ENCODE measurements at places on chromosomes 3 and 15.

DNA sequence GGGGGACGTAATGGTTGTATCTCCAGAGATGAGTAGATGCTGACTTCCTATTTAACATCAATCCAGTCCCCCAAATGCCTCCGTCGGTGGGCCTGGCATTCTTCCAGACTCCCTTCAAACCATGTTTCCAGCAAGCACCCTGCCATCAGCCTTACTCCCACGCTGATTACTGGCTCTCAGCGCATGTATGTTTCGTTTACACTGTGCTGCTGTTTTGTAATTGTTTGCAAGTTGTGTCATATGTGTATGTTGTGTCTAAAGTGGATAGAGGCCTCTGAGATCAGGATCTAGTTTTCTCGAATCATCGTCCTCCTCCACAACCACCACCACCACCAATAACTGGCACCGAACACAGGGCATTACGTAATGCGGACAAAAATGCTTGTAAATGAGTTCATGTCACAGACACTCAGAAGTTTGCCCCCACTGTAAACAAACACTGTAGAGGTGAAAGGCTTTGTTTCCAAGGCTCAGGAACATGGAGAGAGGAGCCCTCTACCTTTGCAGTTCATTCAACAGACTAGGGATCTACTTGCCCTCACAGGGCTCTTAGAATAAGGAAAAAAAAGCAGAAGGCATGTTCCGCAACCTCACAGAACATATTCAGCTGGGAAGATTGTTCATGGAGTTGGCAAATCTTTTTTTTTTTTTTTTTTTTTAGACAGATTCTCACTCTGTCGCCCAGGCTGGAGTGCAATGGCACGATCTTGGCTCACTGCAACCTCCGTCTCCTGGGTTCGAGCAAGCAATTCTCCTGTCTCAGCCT is 46.1 kb upstream of the SEMA4B start:
- DNase-seq = peak; percentile 58

DNA sequence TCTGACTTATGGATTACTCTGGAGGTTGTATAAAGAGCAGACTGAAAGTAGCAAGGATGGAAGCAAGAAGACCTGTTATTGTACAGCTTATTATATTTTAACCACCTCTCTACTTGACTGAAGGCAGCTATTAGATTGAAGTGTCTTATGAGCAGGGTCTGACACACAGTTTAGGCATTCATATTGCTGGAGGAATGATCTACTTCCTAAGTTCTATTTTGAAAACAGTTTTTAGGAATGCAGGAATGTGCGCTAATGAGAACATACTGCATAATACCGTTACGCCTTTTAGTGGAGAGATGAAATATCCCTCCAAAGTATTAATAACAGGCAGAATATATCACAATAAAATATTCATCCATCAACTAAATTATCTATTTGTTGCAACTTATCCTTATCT is 193.3 kb downstream of the ISL2 start:
- no peak for DNase-seq

DNA sequence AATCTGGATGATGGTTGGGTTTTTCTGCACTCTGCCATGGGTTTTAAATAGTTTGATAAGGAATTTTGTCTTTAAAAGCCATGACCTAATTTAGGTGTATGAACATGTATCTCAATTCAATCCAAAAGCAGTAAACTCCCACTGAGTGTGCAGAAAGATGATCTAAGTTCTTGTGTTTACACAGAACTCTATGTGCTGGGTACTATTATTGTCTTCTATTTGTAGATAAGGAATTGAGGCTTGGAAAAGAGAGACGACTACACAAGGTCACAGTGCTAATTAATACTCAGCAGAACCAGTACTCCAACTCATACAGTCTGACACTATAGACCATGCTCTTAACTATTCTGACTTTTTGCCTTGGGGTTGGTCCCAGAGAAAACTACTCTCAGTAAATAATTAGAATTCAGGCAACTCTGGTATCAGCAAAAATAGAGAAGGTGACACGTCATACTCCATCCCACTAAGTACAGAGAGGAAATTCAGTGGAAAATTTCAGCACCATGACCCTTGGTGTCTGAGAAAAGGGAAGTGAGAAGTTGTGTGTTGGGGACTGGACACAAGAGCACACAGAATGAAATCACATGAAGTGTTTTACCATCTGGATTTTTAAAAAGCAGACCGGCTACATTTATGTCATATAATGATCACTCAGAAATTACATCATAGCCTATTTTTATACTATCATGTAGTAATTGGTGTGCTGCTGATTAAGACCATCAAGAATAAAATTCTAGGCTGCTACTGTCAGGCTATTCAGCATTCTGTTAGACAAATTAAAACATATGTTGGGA is 18.3 kb upstream of the MYH15 start:
- no peak for DNase-seq

- DNase-seq = no peak
These were observed 291.0 kb upstream of the SATB1 start for GRCh38 chr3:18716101-18716500.

DNA sequence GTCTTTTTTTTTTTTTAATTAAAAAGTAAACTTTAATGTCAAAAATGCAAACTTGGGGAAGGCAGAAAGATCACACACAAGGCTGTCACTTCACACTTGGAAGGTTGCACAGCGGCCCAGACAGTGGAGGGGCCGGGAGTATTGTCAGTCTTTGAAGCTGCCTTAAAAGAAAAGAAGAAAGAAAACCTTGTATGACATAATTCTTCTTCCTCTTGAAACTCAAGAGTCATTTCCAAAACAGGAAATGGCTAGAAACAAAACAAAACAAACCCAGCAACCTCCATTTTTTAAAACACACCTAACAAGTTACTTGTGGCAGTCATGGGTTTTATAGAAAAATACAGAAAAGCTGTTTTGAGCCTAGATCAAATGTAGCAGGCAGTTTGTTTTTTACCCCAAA is 68.1 kb upstream of the MAGI1 start:
- no peak for DNase-seq

DNA sequence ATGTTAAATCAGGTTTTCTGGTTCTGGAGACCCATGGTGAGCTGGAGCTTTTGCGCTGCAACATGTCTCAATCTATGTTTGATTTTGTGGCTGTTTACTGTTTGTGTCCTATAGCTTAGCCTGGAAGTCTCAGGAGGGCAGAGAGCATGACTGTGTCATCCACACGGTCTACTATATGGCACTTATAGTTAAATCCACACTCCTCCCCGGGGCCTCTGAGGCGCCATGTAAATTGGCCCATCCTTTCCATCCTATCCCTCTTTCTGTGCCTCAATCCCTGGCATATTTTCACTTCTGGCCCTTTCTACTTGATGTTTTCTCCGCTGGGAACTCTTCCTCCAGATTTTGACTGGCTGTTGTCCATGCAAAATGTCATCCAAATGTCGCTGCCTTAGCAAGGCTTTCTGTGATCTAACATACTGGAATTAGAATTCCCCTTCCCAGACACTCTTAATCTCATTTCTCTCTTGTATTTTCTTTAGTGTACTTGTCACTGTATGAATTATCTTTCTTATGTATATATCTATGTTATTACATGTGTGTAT is 560.8 kb upstream of the RGMA start:
- no peak for DNase-seq

DNA sequence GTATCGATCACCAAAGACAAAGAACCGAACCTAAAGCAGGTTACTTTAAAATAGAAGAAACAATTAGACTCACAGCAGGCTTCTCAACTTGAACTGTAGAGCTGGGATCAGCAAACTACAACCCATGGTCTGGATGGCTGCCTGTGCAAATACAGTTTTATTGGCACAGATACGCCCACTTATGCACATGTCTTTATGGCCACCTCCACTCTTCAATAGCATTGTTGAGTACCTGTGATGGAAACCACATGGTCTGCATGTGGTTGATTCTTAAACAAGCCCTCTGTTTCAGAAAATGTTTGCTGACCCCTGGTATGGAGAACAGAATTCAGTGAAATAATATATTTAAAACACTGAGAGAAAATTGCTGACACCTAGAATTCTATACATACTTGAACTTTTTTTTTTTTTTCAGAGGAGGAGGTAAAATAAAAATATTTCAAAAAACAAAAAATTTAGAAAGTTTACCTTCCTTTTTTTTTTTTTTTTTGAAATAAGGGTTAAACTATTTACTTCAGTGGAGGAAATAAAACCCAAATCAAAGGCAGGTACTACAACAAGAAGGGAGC is 263.8 kb upstream of the ATP10A start:
- peak; percentile 6 for DNase-seq

DNA sequence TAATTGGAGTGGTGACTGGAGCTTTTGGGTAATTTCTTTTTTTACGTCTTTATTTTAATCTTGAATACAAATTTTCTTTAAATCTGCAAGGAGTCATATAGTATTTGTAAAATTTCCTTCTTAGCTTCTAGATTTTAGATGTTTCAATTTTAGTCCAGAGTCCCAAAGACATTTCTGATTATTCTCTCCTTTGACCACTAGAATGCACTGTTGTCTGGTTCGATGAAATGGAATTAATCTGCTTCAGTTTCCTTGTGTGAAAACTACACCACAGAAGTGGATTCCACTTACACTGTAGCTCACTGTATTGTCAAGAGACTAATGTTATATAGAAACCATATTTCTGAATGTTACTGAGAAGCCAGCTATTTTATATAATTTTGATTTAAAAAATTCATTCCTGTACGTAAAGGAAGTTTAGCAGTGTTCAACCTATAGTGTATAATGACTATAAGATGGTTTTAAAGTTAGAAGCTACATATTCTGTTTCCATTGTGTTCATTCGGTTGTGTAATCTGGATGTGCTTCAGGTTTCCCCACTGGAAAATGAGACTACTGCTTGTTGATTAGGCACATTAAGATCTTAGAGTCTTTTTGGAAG is 6.1 kb downstream of the GRAMD1C start:
- DNase-seq = peak; percentile 8

DNA sequence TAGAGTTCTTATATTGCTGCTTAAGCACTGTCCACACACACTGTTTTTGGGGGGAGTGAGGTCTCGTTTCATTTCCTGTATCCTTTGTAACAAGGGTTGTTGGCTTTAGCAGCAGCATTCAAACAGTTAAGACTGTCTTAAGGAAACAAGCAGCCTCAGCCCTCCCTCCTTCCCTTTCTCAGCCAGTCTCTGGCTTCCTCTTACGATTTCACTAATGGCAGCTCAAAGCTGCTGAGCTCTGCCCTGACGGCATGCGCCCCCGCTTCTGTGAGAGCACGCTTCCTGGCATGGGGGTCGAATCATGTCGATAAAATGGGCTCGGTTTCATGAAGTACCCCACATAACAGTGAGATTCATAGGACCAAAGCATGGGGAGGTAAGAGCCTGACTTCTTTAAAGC is 105.0 kb downstream of the KLHL25 start:
- no peak for DNase-seq

DNA sequence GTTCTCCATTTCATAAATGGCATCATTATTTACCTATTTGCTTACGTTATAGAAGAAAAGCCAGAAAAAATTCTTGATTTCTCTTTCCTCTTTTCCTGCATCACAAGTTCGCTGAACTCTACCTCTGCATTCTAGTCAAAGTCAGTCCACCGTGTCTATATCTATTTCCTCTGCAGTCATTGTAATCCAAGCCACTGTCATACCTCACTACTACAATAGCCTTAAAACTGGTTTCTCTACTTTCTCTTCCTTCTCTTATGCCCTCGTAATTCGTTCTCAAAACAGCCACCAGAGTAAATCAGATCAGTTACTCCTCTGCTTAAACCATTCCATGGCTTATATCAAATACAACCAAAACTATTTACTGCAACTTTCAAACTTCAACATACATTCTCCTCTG is 13.4 kb upstream of the FAM81A start:
- no peak for DNase-seq

DNA sequence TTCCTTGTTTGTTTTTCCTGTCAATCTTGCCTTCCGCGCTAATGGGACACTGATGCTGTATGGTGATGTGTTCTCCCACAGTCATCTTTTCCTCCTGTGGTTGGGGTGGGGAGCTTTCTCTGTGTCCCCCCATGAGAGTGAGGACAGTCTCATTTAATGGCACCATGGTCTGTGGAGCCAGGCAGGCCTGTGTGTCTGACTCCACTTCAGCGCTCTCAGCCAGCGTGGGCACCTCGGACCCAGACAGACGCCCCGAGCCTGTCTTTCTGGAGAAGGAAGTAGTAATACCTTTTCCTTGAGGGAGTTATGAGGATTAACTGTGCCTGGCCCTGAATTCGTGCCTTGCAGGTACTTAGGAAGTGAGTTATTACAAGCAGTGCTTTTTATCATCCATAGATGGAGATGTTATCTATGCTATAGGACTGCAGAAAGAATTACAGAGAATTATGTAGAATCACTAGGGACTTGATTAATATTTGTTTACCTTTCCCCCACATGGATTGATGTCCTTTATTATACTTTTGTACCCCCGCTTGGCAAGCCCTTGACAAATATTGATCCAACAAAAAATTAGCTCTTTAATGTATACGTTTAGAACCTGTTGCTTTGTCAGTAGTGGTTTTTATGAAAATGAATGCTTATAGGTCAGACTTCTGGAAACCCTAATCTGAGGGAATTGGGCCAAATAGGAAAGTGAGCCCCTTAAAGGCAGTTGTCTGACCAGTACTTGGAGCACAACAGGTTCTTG is 152.4 kb downstream of the PGPEP1L start:
- DNase-seq = no peak

DNA sequence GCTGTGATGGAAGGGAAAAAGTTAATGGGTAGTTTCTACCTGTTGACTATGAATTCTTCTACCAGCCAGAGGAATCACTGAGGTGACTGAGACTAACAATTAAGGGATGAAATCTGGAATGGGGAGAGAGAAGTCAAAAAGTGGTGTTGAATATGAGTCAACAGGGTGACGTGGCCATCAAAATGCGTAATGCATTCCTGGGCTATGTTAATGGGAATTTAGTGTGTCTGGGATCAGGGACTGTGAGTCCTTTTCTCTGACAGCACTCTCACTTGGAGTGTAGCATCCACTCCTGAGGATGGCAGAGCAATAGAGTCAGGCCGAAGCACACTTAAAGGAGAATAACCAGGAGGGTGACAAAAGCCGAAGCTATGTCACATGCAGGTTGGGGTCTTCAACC is 60.4 kb downstream of the MESD start:
- DNase-seq = no peak
